ENCODE measurements at places on chromosomes 1 and 21.

DNA sequence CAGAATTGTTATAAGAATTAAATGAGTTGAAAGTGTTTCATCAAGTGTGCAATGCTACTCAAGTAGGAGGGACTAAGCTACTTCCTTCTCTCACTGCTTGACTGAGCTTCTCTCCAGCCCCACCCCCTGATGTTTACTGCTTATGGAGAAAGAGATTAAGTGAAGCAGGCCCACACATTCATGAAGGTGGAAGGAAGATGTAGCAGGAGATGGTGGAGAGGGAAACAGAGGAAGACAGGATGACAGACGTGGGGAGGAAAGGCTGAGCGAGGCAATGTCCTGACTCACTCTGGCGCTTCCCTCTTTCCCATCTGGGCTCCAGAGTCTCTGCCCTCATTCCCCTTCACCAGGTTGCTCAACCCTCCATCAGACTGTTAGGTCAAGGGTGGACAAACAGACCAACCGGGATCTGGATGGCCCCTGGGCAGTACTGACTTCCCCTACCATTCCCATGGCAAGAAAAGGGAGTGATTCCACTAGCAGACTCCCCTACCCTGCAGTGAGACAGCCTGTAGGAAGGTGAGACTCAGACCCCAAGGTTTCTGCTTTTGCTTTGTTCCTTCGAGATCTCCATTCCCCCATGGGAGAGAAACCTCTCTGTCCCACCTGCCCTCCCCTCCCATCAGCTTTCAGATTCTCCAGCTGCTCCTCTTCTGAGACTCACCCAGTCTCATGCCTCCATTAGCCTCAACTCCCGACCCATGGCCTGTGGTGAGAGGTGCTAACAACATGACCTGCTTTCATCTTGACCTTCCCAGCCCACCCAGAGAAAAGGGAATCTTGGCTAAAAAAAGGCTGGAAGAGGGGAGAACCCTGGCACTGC, 3.1 kb upstream of the ARHGEF2 start:
- peak; percentile 87 for DNase-seq

GRCh38 chr1:43147625-43148327, 24.3 kb downstream of the EBNA1BP2 start:
- DNase-seq, result peak; percentile 35

GRCh38 chr1:30697571-30698376, 25.6 kb downstream of the MATN1 start:
- no peak for DNase-seq

DNA sequence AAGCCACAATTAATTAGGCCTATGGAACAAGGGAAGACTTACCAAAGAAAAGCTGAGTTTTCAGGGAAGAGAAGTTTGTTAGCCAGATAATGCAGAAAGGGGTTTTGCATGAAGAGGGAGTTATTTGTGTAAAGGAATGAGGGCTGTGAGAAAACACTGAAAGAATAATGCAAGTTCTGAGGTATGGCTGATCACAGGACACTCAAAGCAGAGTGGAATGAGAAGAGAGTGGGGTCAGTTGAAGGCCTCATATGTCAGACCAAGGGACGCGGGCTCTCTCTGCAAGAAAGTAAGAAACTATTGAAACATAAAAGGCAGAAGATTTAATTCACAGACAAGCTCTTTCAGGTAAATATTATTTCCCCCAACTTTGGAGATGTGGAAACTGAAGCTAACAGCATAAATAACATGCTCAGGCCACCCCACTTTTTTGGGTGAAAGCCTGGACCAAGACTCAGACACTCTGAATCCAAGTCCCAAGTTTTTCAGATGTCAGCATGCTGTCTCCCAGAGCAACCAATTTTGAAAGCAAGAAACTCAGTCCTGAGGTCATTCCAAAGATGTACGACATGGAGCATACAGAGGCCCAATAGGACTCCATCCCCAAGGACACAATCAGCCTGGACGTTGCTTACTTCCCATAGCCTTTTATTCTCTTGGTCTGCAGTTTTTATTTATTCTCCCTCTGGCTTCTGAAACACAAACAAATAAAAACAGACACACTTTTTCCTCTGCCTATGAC, 47.3 kb upstream of the FGGY start:
- DNase-seq, result no peak

GRCh38 chr1:229286099-229286766, 15.3 kb downstream of the RAB4A start:
- DNase-seq, result no peak

- peak; percentile 35 for DNase-seq
Measured at GRCh38 chr1:172427191-172427590, 6.7 kb downstream of the C1orf105 start.

GRCh38 chr21:31317688-31318087, 26.4 kb downstream of the TIAM1 start:
- no peak for DNase-seq

- peak; percentile 6 for DNase-seq
Measured at GRCh38 chr1:238485057-238485911, 594.6 kb upstream of the ZP4 start.

GRCh38 chr1:2605509-2606395, 19.2 kb downstream of the PRXL2B start:
- DNase-seq, result no peak

DNA sequence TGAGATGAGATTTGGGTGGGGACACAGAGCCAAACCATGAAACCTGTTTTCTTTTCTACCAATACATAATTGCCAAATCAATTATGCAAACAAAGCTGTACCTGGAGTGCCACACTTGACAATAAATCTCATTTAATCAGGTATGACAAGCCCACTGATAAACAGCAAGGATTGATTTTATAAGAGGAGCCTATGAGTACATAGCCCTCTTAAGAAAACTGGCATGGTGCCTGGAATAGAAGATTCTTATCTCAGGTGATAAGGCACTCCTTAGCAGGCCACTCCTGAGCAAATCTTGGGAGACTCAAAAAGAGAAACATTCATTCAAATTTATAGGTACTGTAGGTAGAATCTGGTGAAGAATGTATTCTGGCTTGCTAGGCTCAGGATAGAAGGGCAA, 28.6 kb upstream of the PDE4B start:
- DNase-seq, result no peak

DNA sequence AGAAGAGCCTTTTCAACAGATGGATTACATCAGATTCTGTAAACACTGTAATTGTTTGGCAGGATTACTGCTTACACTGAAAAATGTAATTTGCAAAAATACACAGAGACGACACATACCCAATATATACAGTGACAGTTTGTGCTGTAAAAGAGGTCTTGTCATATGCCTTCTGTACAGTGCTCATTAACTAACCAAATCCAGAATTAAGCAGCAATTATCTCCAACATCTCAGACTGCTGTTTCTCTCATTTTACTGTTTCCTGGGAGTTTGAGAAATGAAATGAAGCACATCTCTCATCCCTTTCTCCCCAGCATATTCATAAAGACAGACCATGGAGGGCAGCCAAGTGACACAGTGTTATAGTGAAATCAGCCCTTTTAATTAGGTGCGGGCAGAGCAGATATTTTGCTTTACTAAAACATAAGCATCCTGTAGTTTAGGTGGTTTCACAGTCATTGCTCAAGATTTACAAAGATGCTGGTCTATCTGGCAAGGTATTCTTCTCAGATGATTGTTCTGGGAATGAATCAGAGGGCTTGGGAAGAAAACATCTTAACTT, 618.4 kb upstream of the USP24 start:
- no peak for DNase-seq

DNA sequence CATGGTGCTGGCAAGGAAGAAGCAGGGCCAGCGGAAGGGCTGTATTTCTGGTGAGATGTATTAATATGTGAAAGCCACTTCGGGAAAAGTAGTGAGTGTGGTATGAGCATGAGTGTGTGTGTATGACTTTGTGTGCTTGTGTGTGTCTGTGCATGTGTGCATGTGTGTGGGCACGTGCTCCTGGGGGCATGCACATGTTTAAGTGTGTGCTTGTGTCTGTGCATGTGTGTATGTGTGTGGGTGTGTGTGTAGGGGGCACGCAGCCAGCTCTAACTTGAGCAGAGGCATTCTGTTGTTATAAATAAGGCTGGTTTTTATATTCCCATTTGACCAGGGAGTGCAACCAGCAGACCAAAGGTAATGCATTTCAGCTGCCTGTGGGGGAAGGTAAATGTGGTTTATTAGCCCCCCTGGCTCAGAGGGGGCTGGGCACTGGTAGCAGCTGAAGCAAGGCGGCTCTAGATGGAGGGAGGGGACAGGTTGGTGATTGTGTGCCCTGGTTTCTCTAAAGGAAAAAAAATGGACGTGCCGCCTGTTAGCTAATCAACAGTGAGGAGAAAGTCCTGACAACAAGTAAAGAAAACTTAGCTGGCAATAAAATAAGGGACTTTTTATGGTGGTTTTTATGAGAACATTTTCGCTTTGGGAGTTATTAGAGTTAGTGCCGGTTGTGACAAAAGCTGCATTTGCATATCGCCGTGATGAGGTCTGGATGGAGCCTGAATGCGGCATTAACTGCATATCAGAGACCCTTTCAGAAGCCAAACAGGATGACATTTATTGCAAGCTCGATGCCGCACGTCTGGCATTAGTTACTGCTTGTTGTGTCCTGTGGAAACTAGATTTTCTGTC, 180.1 kb downstream of the CAMTA1 start:
- DNase-seq, result no peak

GRCh38 chr1:151610142-151610541, 1.7 kb upstream of the SNX27 start:
- no peak for DNase-seq

GRCh38 chr1:10399444-10399941, 629 bp downstream of the PGD start:
- DNase-seq, result no peak

DNA sequence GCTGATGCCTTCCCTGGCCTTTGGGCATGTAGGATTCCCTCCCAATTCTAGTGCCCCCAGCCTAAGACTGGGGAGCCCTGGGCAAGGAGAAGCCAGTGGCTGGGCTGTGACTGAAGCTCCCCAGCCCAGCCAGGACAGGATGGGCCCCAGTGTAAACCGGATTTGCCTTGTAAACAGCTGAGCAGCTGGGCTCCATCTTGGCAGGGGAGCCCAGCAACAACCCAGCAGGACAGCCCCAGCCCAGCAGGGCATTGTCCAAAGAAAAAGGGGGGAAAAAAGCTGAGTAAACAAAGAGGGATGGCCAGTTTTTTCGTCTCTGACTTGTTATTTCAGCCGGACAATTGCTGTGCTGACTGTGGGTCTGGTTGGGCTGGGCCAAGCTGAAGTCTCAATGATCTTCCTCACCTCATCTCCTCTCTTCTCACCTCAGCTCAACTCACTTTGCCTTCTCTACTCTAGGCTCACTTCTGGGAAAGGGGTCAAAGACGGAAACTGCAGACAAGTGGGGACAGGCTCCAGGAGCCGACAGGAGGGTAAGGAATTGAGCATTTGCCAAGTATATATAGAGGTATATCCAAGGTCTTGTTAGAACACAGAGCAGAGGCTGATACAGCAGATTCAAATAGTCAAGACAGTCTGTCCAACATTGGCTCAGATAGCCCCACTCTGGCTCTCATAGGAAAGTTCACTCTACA, 97.7 kb downstream of the TMEM53 start:
- DNase-seq, result no peak

- no peak for DNase-seq
Measured at GRCh38 chr1:207428783-207429182, 25.3 kb upstream of the CR2 start.

DNA sequence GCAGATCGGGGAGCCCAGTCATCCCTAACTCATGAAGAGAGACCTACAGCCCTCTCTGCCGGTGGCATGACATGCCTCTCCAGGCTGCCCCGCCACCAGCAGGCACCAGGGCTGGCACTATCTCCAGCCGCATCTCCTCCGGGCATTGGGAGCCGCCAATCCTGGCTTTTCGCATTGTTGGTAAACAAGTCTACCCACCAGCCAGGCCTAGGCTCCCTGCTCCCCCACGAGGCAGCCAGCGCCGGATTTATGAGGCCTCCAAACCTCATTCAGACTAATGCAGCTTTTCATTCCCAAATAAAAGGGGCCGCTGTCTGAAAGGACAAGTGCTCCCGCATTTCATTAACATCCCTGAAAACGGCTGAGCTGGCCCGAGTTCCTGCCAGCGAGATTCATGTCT, 3.4 kb upstream of the GRIK3 start:
- DNase-seq, result no peak

GRCh38 chr1:25757846-25758185, 42.2 kb upstream of the SELENON start:
- DNase-seq, result no peak

GRCh38 chr1:21631944-21632887, 36.9 kb downstream of the RAP1GAP start:
- DNase-seq, result peak; percentile 68

- DNase-seq, result no peak
Measured at GRCh38 chr1:225451840-225452515, 24.1 kb upstream of the LBR start.

DNA sequence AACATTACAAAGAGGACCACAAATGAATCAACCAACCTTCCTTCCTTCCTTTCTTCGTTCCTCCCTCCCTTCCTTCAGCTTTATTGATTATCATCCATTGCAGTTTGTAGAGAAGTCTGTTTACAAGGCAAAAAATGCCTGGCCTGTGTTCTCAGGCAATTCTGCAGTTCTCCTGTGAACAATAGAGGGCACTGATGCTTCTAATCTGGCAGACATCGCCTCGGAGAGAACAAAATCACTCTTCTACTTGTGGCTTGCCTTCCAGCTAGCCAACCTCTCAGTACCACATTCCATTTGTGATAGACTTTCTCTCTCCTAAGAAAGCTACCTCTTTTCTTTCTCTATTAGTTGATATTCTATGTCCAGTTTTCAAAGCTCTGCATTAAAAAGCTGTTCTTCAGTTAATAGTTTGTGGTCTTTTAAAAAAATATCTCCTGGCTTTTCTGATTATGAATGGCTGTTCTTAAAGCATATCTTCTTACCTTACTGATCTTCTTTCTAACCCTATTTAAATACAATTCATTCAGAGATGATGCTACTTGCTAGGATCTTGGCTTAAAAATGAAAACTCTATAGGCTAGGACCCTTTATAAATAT, 26.9 kb upstream of the ESRRG start:
- peak; percentile 79 for DNase-seq

DNA sequence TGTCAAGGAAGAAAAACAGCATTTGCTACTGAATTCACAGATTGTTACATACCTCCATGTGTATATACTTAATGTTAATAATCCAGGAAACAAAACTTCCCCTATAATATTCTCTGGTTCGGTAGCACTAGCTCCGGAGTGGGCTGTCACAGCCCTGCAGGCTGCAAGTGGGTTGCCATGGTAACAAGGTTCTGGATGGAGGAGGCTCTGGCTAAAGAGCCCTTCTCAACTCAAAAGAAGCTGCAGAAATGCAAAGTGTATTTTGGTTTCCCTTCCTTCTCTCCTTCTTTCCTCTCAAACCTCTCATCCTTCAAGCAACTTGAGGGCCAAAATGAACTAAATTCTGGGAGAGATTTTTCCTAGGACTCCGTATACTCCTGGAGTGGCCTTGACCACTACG, 45.2 kb downstream of the ASTN1 start:
- no peak for DNase-seq

GRCh38 chr1:25217598-25218232, 14.6 kb downstream of the SYF2 start:
- no peak for DNase-seq

- no peak for DNase-seq
Measured at GRCh38 chr1:246476771-246477170, 30.3 kb downstream of the SMYD3 start.

DNA sequence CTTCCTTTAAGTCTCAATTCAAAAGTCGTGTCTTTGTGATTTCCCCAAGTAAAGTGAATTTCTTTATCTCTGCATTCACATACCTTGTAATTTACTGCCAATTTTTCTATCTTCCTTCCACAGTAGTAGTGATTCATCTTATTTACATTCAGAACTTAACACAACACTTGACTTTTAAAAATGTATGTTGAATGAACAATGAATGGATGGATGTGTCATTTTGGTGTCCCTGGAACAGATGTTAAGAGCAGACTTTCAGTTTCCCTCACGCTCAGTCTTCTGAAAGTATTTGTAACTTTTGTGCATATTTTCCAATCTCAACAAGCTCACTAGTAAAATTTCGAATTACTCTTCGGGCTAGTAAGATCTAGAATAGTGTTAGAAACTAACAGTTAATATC, 352.0 kb downstream of the HHIPL2 start:
- no peak for DNase-seq

All from OCI-M1 (cell line).